HEK293T (cell line): ENCODE measurements at places on chromosomes 3 and 15.

DNA sequence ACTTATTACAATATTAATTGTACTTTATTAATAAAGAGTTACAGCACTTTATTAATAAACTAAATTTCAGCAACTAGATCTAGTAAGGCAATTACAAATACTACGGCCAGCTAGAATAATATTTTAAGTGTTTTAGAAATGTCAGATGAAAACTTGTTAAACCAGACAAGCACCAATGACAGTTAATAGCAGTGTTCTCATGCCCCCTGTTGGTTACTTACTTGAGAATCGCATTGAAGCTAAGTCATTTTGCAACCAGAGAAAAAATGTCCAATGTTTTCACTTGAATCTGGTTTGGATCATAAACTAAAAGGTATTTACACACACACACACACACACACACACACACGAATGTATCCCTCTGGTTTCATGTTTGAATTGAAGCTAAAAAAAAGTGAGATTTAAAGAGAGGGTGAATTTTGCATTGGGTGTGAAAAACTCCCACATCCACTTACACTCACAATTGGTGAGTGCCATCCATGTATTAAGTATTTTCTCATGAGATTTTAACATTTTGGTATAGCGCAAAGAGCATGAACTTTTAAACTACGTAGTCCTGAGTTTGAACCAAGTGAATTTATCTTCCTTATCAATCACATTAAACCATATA, 347.7 kb downstream of the ZBBX start:
- peak; percentile 31 for DNase-seq

DNA sequence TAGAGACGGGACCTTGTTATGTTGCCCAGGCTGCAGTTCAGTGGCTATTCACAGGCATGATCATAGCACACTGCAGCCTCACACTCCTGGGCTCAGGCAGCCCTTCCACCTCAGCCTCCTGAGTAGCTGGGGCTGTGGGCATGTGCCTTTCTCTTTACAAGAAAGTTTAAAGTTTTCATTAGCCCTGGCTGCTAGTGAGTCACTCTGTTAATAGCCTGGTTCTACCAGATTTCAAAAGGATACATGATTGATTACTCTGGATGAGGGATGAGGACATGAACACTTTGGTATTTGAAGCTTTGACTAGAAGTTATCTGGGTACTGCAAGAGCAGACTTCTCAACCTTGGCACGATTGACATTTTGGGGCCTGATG, 95.1 kb downstream of the DHX36 start:
- no peak for DNase-seq

GRCh38 chr3:56197259-56197965, 270.9 kb downstream of the ERC2 start:
- no peak for DNase-seq

DNA sequence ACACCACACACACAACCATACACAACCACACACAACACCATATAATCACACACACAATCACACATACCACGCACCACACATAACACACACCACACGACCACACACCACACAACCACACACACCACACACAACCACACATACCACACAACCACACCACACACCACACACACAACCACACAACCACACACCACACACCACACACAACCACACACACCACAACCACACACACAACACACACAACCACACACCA, 24.2 kb downstream of the CPN2 start:
- DNase-seq: no peak

DNA sequence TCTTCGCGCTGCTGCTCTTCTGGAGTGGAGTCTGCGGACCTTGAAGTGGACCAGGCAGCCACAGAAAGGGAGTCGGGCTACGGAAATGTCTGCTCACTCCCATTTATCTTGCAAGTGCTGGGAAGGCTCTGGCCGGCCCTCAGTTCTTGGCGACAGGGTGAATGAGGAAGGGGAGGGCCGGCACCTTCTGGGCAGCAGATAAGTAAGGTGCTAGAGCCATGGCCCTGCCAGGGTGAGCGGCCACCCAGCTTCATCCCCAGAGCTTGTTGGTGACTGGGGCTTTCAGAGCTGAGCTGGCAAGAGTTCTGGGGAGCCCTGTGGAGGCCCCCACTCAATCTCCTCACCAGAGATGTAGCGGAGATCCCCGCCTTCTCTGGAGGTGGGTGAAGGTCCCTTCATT, 103.5 kb downstream of the ASB7 start:
- DNase-seq: no peak

DNA sequence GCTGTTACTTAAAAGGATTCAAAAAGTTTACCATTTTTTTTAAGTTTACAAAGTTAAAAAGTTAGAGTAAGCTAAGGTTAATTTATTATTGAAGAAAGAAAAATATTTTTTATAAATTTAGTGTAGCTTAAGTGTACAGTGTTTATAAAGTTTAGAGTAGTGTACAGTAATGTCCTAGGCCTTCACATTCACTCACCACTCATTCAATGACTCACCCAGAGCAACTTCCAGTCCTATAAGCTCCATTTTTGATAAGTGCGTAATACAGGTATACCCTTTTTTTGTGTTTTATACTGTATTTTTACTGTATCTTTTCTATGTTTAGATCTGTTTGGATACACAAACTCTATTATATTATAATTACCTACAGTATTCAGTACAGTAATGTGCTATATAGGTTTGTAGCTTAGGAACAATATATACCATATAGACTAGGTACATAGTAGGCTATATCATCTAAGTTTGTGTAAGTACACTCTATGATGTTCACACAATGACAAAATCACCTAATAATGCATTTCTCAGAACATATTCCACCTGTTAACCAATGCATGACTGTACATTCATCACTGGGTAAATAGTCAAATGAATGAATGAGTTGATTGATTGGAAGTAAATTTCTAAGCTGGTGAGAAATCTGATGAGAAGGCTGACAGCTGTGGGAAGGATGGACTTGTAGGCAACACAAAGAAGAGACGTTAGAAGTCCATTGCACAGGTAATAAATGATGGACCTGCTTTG, 95.2 kb upstream of the CDIN1 start:
- no peak for DNase-seq

DNA sequence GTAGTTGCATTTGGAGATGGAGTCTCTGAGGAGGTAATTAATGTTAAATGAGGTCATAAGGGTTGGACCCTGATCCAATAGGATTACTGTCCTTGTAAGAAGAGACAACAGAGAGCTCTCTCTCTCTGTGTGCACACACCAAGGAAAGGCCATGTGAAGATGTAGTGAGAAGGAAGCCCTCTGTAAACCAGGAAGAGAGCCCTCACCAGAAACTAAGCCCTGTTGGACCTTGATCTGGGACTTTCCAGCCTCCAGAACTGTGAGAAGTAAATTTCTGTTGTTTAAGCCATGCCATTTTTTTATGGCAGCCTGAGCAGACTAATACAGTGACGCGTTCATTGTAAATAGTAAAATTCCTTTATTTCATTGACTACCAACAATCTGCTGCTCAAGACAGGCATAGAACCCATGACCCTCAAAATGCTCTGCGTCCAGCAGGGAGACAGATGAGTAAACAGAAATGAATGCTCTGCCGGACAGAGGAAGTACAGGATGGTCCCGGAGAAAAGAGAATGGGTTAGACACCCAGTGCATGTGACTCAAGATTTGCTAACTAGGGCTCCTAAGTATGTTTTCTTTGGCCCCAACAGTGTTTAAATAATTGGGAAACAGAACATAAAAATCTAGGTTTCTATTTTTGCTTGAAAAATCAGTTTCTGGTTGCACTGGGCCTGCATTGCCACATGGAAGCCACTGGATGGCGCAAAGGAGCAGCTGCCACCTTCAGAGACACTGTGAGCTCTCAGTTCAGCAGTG, 37.9 kb upstream of the TNFAIP8L3 start:
- peak; percentile 59 for DNase-seq

DNA sequence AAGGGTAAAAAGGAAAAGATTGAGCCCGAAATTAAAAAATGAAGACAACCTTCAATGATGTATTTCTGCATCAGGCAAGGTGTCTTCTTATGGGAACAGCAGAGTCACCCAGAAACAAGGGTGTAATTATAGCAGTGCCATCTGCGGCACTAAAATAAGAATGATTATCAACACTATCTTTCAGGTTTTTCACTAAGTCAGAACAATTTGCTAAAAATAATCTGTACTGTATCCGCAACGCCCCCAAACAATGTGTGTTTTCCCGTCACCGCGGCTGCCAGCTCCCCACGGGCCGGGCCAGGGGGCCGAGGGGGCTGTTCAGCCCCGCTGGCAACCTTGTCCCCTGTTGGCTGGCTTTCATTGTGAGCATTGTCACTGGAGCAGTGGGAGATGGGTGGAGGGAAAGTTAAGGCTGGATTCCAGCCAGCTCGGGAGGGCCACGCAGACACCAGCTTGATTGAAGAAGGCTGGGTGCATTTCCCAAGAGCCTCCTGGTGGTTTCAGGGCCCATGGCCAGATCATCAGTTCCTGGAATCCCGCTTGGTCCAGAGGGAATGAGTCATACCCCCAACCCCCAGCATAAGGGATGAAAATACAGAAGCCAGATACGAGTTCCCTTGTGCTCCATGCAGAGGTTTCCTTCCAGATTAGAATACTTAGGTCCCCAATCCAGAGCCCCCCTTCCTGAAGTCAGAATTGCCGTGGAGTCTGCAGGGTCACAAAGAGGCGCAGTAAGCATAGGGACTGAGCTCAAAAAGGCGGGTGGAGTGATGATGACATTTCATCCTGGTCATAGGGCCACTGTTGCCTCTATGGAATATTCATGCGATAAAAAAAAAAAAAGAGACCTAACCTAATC, 90.2 kb upstream of the KLF13 start:
- DNase-seq: peak; percentile 16

- no peak for DNase-seq
Measured at GRCh38 chr3:70824773-70825172, 512.3 kb upstream of the MDFIC2 start.

- DNase-seq: no peak
Measured at GRCh38 chr3:140529096-140529495, 148.8 kb upstream of the TRIM42 start.

- DNase-seq: no peak
Measured at GRCh38 chr15:83850015-83850414, 196.1 kb downstream of the ADAMTSL3 start.

- DNase-seq: no peak
Measured at GRCh38 chr3:102531686-102532085, 96.9 kb downstream of the ZPLD1 start.

DNA sequence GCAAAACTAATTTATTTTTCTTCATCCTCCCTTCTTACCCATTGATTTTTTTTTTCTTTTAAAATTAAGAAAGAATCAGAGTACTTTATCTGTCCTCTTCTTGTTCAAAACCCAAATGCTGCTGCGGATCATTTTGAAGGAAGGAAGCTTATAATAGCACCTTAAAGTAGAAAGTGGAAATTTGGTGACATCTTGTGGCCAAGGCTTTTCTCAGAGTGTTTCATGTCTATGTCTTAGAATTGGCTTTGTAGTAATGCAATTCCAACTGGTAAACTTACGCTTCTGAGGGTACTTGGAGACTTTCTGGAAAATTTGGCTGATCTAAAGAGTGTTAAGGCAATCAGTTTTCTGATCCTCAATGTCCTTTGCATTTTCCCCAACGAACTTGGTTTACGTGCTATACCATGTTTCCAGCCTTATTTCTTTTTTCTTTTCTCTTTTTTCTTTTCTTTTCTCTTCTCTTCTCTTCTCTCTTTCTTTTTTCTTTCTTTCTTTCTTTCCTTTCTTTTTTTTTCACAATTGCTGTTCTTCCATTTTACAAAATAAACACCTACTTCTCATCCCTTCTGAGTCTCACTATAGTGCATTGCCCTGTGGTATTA, 30.7 kb downstream of the C3orf38 start:
- peak; percentile 8 for DNase-seq

DNA sequence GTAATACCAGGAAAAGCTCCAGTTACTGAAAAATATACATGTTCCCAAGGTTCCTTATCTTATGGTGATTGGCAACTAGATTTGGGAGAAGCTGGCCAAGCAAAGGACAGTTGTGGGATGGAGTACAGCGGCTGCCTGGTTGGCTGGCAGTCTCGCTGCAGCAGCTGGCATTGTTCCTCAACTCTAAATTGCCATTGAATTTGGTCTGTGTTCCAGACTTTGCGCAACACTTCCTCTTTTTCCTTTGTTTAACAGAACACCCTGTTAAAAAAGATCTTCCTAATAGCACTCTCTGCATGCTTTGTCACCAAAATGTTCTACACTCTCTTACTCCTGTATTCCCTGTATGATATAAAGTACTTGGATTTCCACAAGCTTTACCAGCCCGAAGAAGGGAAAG, 420.6 kb upstream of the RBMS3 start:
- no peak for DNase-seq

GRCh38 chr3:196175722-196176121, 35.5 kb downstream of the ZDHHC19 start:
- no peak for DNase-seq

DNA sequence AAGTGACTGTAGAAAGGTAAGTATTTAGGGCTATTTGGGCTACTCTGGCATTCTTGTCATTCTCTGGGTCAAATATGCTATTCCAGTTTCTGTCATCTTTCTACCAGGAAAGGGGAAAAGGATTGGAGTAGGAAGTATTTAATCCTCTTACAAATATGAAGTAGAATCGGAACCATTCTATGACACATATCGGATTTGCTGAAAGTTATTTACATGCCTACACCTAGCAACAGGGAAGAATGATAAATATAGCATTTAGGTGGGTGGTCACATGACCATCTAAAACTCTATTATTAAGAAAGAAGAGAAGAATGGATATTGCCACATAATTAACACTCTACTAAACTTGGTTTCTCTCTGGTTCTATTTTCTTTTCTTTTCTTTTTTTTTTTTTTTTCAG, 1353.1 kb downstream of the ZPLD1 start:
- no peak for DNase-seq

- no peak for DNase-seq
Measured at GRCh38 chr3:61451841-61452240, 109.5 kb upstream of the PTPRG start.

GRCh38 chr3:99637016-99637367, 1.4 kb upstream of the COL8A1 start:
- peak; percentile 18 for DNase-seq

- no peak for DNase-seq
Measured at GRCh38 chr3:66386011-66386924, 114.6 kb downstream of the LRIG1 start.

GRCh38 chr3:10772271-10773161, 43.5 kb upstream of the SLC6A11 start:
- DNase-seq: peak; percentile 38

- no peak for DNase-seq
Measured at GRCh38 chr3:121963608-121964007, 58.4 kb downstream of the ILDR1 start.

DNA sequence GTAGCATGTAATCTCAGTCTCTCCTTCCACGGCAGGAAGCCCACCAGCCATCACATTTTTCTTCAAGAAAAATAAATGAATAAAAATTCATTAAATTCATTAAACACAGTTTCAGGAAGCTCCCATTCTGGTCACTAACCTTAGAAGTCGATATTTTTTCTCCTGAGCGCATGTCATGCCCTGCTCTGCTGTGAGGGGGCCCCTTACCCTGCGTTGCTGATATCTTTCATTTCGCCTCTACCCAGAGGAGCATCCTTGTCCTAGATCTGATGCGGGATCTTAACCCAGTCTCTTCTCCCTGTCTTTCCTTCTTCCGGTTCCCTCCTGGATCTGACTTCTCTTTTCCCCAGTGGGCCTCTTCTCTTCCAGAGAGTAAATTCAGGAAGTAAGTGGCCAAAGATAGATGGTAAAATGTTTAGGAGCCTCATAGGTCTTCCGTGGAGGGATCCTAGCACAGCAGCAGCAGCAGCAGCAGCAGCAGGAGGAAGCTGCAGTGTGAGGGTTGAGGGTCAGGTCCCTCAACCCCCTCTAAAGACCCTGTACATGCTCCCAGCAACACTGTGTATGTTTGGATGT, 1.4 kb upstream of the ILDR1 start:
- DNase-seq: no peak
